ENCODE measurements at places on chromosomes 13 and 19. TPM values are rescaled to one million over a fixed set of nuclear protein-coding genes. Genes with fewer than 3 reads are reported as not detected.

C1QTNF9B gene
- not detected for total RNA-seq

DNA sequence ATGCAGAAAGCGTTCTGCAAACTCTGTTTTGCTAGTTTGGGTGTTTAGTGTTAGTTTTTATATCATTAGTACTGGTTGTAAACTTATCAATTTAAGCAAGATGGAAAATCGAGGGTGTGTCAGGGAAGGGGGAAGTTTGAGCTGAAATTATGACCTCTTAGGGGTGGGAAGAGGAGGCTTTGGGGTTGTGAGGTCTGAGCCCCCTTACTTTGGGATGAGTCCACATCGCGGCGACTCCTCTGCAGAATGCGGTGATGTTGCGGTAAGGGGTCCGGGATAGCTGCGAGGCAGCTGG, 743 bp upstream of the NDUFS7 start:
- H3K4me1 ChIP-seq = peaks cover 48% of the 10 kb centered on the region
- no peak overlapping the region for H3K27ac ChIP-seq
- H3K36me3 ChIP-seq = peaks cover 29% of the 10 kb centered on the region

DNA sequence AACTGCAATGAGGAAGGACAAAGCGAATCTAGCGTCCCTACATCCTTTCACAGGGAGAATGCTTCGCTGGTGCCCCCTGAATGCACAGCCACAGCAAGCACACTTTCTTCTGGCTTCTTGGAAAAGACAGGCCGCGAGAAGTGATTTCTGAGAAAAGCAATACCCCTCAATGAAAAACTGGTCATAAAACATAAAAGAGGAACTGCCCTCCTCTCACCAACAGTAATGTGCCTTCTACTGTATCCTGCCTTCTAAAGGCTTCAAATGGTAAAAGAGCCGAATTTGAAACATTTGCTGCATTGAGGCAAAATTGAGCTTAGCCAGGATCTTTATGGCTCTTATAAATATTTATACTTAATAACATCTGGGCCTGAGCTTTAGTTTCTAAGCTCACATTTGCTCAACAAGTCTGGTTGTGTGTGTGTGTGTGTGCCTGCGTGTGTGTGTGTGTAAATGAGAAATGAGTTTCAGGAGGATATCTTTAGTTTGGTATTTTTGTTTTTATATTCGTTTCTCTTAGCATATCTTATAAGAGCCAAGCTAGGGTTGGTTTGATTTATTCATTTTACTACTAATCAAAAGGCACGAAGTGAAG, 246.1 kb upstream of the MAB21L1 start:
- peaks cover 13% of the 10 kb centered on the region for H3K4me1 ChIP-seq
- peak; percentile 67 for DNase-seq
- H3K27ac ChIP-seq = no peak overlapping the region

- peaks cover 55% of the 10 kb centered on the region for H3K4me1 ChIP-seq
- H3K36me3 ChIP-seq = peaks cover 27% of the 10 kb centered on the region
Measured at GRCh38 chr13:33123066-33123859, 107.0 kb downstream of the KL start.

OVOL3 gene
- total RNA-seq = not detected

- DNase-seq = no peak
- peak overlapping the region; percentile 100 for H3K4me3 ChIP-seq
- peaks cover 66% of the 10 kb centered on the region for H3K4me1 ChIP-seq
- no peaks in the 10 kb centered on the region for H3K27me3 ChIP-seq
- H3K36me3 ChIP-seq = peaks cover 55% of the 10 kb centered on the region
- H3K27ac ChIP-seq = peak overlapping the region; percentile 96
Measured at GRCh38 chr19:12939975-12940423, 1.6 kb downstream of the CALR start.

- H3K4me1 ChIP-seq = peaks cover 10% of the 10 kb centered on the region
- H3K4me3 ChIP-seq = no peak overlapping the region
- H3K36me3 ChIP-seq = peaks cover 25% of the 10 kb centered on the region
- H3K27me3 ChIP-seq = no peaks in the 10 kb centered on the region
- peak; percentile 27 for DNase-seq
- no peak overlapping the region for H3K27ac ChIP-seq
Measured at GRCh38 chr19:33412601-33413425, 39.3 kb downstream of the CEBPG start.
